ENCODE measurements at places on chromosomes 6 and 20. TPM values are rescaled to one million over a fixed set of nuclear protein-coding genes. Genes with fewer than 3 reads are reported as not detected.

The SIRPB2 gene
- not detected for total RNA-seq

The WFDC10B gene
- total RNA-seq: not detected

The TMEM170B gene
- 1.7 TPM for total RNA-seq

The CRIP3 gene
- total RNA-seq: not detected

The ERVFRD-1 gene
- not detected for total RNA-seq
